Memory B cell (primary cell): ENCODE measurements at places on chromosomes 3 and 15.

GRCh38 chr15:74820056-74820455, 6.4 kb upstream of the CPLX3 start:
- no peak for DNase-seq

DNA sequence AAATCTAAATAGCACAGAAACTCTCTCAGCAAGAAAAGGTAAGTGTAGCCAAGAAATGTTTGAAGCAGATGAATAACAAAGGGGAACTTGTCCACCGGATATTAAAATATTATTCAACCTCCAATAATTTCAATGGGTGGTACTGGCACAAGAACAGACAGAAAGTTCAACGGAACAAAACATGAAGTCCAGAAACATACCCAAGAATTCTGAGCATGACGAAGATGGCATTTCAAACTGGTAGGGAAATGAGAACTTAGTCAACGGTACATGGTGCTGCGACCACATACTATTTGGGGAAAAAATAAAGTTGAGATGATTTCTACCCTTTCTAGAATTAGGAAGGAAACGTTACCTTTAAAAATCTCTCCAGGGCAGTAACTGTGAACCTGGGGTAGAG, 5.5 kb downstream of the CHSY1 start:
- no peak for DNase-seq

GRCh38 chr3:55968331-55968730, 481.2 kb upstream of the WNT5A start:
- no peak for DNase-seq

DNA sequence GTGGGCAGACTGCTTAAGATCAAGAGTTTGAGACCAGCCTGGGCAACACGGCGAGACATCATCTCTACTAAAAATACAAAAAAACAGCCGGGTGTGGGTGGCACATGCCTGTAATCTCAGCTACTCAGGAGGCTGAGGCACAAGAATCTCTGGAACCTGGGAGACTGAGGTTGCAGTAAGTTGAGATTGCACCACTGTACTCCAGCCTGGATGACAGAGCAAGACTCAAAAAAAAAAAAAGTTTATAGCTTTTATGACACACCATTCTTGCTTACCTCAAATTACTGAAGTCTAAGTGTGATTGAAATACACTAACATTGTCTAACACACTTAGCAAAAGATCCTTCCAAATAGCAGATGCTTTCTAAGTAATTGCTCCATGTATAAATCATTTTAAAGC, 207.6 kb downstream of the STAG1 start:
- DNase-seq, result no peak

GRCh38 chr15:90184119-90184785, 16.9 kb upstream of the SEMA4B start:
- peak; percentile 41 for DNase-seq

DNA sequence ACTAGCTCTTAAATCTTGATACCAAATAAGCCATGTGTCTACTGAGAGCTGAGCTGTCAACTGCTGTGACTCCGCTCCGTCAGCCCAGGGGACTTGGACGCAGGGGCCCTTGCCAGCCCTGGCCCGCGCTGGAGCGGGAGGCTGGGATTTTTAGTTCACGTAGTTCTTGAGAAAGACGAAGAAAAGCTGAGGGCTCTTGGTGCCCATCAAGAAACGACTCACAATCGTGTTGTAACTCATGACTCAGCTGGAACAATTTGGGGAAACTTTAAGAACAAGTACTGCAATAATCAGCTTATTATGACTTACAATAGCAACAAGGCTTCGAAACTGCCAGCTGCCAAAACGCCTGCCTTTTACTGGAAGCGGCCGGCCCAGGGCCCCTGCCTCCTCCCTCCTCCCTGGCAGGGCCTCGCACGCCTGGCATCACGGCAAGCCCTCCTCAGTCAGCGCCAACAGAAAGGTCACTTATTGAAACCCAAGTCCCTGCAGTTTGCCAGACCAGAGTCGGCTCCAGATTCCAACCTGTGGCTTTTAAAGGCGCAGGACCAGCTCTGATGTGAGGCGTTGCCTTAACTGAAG, 60.3 kb downstream of the RGMA start:
- no peak for DNase-seq

- no peak for DNase-seq
Measured at GRCh38 chr15:55564347-55565145, 23.6 kb downstream of the PYGO1 start.

DNA sequence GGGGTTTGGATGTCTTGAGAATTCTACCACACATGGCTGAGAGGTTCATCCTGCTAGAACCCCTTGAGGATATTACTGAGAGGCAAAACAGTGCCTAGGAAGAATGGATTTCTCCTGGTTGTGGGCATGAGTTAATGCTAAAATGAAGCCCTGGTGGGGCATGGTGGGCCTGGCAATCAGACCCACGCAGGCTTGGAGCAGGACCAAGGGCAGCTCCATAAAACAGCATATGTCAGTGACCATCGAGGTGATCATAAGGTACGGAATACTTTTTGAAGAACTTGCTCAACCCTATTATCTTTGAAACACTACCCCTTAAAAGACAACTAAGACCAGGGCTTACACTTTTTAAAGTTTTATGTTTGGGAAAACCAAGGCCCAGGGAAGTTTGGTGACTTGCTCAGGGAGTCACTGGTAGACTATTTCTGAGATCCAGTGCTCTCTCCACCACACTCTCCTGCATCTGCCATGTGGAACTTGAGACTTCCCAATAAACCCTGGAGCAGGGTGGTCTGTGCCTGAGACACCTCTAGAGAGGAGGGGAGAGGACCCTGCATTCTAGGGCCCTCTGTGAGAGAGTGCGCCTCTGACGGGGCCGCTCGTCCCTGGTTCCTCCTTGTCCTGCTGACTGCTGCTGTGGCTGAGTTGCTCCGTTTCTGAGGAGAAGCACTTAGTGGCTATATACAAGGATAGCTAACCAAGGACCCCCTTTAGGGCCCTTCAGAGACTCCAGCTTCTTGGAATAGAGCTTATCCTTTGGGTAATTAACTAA, 28.0 kb upstream of the TIMP4 start:
- no peak for DNase-seq

GRCh38 chr15:70259640-70260508, 162.2 kb upstream of the TLE3 start:
- DNase-seq, result no peak

DNA sequence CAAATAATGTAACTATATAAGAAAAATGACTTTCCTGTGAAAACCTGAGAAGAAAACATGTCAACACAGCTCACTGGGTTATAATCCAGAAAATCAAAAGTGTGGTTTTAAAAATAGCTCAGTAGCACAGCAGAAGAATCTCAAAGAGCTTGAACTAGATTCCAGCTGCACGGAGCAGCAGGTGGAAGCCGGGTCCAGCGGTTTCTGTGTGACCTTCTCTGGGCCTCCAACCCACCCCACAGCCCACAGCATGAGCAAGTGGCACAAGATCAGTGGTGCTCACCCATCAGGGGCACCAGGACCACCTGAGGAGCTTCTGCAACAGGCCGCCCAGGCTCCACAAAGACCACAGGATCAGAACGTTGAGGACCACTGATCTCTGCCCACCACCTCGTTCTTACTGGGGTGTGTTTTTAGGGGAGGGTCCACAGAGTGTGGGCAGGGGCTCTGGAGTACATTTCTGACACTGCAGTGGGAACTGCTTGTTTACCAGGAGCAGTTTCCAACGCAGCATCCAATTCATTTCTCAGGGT, 23.2 kb downstream of the SLC41A3 start:
- no peak for DNase-seq

DNA sequence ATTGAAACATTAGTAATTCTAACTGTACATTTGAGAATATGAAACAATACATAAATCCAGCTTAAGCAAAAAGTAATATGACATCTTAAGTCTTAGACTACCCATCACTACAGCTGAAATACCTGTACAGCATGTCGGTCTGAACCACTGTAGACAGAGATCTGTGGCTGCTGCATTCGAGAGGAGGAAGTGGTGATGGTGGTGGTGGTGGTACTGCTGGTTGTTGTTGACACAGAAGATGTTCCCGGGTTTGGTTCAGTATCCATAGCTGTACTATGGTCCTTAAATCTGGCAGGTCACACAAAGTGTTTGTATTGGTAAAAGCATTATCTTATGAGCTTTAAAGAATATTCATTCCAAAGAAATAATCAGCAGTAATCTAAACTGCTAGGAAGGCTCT, 2.9 kb downstream of the PHC3 start:
- no peak for DNase-seq

DNA sequence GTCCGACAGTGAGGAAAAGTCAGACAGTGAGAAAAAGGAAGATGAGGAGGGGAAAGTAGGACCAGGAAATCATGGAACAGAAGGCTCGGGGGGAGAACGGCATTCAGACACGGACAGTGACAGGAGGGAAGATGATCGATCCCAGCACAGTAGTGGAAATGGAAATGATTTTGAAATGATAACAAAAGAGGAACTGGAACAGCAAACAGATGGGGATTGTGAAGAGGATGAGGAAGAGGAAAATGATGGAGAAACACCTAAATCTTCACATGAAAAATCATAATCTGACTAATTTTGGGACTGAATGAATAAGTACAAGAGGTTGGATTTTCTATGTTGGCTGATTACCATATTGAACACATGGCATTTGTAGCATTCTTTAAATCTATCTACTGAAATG, 26.2 kb downstream of the SEC62 start:
- DNase-seq, result no peak

DNA sequence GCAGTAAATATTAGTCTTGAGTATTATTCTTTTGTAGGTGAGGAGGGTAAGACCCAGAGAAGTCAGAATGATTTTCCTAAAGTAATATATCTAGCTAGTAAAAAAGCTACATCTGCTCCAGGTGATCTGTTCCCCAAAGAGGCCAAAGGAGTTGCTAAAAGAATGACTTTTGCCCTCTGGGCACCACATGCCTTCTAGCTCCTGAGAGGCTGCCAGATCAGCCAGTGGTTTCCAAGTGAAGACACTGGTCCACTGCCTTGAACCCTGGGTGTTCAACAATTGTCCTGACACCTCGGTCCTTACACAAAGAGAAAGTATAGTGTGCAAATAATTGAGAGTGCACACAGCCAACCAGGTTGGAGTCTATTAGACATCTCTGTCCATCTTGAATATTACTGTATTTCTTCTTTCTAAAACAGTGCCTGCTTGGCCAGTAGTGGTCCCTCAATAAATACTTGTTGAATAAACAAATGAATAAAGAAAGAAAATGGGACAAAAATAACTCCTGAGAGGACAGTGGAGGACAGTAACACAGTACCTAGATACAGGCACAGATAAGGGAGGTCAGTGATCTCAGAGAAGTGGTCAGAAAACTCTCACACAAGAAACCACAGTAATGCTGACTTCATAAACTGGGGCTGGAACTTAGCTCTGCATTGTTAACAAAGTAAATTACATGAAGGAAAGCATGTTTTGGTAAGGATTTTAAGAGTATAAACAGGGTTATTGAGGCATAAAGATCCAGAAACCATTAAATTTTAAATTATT, 56.6 kb upstream of the CSTA start:
- DNase-seq, result no peak

- no peak for DNase-seq
Measured at GRCh38 chr3:48024401-48024800, 8.2 kb upstream of the MAP4 start.

DNA sequence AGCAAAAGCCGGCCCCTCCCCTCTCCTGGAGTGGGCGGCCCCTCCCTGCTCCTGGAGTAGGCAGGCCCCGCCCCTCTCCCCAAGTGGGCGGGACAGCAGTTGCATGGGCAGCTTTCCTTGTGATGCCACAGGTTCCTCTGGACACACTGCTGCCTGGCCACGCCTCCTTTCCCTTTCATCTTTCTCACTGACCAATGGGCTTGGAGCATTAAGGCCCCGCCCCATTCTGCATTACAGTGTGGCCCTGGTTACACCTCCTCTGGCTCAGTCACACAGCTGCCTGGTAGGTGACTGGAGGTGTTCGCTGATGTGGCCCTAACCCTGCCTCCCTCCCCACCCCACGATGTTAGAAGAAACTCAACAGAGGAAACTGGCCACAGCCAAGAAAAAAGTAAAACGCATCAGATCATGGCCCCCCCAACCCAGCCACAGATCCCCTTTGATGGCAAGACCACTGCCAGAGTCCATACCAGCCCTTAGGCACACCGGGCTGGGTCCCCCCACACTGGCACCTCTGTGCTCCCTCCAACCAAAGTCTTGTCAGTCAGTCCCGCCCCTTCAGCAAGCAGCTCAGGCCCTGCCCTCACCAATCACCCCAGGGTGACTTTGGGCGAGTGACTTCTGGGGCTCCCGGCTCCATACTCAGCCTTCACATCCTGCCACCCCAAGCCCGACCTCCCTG, 84.3 kb downstream of the ADAMTS7 start:
- no peak for DNase-seq

DNA sequence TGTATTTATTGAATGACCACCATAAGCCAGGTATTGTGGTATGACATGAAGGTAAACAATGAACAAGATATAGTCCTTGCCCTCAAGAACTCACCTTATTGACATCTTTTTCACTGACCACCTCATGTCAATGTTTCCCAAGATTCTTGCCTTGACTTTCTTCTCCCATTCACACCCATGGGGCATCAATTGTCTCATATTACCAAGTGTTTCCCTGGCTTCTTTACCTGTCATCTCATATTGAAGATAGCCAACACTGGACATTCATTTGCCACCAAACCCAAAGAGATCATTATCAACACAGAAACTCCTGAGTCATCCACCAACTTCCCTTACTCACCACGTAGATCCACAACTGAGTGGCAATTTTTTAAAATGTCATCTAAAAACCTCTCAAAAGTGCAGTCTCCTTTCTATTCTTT, 2.2 kb downstream of the EFHB start:
- no peak for DNase-seq

DNA sequence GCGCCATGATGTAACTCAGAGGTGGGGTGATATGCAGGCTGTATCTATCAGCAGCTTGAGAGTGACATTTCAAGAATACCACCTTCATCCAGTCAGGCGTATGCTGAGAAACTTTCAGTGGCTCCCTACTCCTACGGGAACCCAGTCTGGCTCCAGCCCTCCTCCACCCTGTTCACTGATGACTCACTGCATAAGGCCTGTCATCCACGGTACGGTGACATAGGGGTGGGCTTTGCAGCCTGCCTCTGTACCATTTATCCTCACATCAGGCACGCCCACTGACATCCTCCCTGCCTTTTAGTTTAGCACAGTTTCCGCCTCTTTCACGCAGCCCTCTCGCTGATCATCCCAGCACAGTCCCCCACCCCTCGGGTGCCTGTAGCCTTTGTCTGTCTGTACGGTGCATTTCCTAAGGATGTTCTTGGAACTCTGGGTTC, 11.7 kb downstream of the PXYLP1 start:
- no peak for DNase-seq

- no peak for DNase-seq
Measured at GRCh38 chr3:35592589-35593295, 46.6 kb upstream of the ARPP21 start.

DNA sequence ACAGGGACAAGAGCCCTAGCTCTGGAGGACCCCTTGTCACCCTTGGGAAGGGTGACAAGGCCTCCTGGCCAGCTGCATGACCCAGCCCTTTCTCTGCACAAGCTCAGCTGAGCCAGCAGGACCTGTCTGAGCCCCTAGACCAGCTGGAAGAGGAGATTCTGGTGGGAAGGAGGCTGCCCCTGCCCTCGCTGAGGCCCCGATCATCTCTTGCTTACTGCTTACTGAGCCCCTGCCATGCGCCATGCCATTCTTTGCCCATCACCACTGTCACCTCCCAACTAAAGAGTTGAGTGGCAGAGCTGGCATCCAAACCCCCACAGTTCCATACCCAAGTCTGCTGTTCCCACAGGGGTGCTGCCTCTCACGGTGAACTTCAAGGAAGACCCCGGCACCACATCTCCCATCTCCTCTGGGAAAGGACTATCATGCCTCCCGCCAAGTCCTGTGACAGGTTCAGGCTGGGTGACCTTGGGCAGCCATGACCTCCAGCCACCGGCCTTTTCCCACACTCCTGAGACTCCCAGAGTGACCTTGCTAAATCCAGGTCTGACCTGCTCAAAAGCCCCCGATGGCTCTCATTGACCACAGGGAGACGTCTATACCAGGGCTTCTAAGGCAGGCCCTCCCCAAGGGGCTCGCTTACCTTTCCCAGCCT, 34.0 kb downstream of the ACSBG1 start:
- DNase-seq, result no peak
